ENCODE measurements at places on chromosomes 1 and 21. TPM values are rescaled to one million over a fixed set of nuclear protein-coding genes. Genes with fewer than 3 reads are reported as not detected.

Gene DNM3
- 0.51 TPM for total RNA-seq

Gene CELA2A
- not detected for total RNA-seq

Gene GFI1
- not detected for total RNA-seq

Gene ZNF683
- not detected for total RNA-seq

Gene PAQR6
- total RNA-seq = 0.38 TPM

Gene LHX8
- not detected for total RNA-seq

Gene TNFAIP8L2
- not detected for total RNA-seq

Gene DYNLT5
- total RNA-seq = 0.77 TPM

Gene S100A7
- not detected for total RNA-seq

Gene ADAMTS4
- 15.8 TPM for total RNA-seq

- DNase-seq = no peak
These were observed 1.1 kb downstream of the HTR6 start for GRCh38 chr1:19665496-19666465.

- no peak for DNase-seq
These were observed 9.8 kb downstream of the PPP2R5A start for GRCh38 chr1:212294983-212295382.

- no peak for DNase-seq
These were observed 33.0 kb upstream of the TP53BP2 start for GRCh38 chr1:223878598-223879325.

GRCh38 chr21:41548781-41549180 is 40.8 kb upstream of the TMPRSS2 start:
- DNase-seq = no peak

- no peak for DNase-seq
These were observed 6.7 kb upstream of the FNDC5 start for GRCh38 chr1:32877211-32878110.

DNA sequence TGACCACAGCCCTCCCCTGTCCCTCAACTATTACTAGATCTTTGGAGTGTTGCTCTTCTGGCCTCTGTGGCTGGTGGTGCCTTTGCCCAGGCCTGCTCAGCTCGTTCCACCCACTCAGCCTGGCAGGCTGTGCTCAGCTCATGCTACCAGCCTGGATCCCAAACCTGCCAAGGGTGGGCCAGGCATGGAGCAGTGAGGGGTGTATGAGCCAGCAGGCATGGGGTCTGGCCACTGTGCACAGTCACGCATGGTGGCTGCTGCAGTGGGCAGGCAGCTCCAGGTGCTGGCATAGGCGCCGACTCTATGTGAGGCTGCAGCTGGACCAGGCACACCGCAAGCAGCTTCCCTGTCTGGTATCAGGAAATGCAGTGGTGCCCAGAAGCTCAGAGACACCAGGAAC is 449.9 kb downstream of the MATN1 start:
- no peak for DNase-seq

- peak; percentile 21 for DNase-seq
These were observed 63.8 kb downstream of the OLFML3 start for GRCh38 chr1:114043054-114043453.

- peak; percentile 8 for DNase-seq
These were observed 94.4 kb upstream of the GREM2 start for GRCh38 chr1:240706150-240706935.

DNA sequence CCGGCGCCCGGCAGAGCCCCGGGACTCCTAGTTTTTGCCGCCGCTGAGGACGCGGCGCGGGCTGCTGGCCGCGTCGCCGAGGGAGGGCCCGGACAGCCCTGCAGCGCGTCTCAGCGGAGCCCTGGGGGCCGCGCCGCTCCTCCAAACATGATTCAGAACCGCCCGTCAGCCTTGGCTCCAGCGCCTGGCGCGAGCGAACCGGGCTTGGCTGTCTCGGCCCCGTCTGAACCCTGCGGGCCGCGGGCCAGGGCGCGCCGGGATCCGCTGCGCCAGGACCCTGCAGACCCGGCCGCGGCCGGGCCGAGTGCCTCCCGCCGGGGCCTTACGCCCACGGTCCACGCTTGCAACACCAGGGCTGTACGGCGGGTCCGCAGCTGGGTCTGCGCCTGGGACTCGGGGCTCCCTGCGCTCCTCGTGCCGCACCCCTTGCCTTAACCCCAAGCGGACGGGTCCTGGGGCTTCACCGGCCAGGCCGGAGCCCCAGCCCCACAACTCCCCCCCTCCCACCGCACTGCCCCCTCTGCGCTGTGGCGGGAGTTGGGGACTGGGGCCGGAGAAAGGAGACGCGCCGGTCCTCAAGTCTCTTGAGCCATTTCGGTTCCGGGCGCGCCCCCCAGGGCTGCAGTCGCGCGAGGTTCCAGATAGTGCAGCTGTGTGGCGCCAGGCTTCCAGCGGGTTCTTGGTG is 48.4 kb upstream of the CD34 start:
- DNase-seq = no peak

GRCh38 chr1:248631354-248632008 is 3.4 kb downstream of the OR2T11 start:
- no peak for DNase-seq

DNA sequence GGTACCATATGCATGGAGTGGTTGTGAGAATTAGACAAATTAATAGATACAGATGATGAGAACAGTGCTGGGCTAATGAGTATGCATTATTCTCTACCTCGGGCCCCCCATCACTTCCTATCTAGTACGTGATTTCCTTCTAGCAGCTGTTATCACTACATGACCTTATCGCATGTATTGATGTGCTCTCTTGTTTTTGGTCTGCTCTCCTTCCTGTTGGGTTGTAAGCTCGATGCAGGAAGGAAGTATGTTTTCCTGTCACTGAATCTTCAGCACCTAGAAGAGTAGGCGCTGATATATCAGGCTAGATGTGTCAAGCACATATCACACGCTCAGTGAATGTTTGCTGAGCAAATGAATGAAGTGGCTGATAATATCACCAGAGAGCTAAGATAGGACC is 43.9 kb upstream of the IFNAR2 start:
- DNase-seq = no peak

- no peak for DNase-seq
These were observed 162.8 kb downstream of the NPHP4 start for GRCh38 chr1:5829414-5829813.

DNA sequence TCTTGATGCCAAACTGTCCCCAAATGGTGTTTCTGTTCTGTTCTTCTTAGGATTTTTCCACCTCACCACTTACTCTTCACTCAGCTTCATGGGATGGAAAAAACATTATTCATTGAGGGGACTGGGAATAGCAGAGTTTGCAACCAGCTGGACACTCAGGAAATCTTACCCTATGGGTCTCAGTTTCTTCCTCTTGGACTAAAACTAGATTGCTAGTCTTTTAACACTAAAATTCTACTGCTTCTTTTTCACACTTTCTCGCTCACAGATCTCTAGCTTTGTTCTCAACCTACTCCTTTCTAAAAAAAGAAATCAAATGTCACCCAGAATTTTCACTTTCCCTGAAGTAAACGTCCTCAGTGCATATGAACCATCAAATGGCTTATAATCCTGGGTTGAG is 4.8 kb downstream of the KMO start:
- no peak for DNase-seq

DNA sequence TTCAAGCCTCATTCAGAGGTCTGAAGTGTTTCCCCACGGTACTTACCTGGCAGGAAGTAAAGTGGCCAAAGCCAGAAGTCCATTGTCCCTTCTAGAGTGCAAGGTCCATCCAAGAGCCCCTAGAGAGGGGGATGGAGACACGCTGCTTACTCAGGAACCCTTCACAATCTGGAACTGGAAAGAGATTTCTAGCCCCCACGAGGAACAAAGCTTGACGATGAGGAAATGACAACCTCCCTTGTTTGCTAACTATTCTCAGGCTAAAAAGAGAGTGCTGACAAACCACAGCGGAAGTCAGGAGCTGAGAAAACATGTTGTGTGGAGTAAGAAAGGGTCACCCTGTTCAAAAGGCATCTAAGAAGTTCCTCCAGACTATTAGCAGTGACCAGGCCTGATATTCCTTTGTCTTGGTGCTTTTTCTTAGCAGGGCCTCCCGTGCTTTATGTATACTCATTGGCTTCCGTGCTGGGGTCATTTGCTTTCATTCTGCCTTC is at the start of gene FCMR:
Gene FCMR (minus strand): TSS at position 170 of the 494 bp plus-strand sequence. CDS start 87 bp downstream, at position 83.
- no peak for DNase-seq

DNA sequence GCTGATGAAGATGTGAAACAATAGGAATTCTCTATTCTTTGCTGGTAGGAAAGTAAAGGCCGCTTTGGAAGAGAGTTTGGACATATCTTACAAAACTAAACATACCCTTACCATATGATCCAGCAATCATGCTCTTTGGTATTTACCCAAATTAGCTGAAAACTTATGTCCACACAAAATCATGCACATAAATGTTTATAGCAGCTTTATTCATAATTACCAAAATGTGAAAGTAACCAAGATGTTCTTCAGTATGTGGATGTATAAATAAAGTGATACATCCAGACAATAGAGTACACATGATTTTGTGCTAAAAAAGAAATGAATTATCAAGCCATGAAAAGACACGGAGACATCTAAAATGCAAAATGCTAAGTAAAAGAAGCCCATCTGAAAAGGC is 98.7 kb upstream of the SLC35F3 start:
- DNase-seq = no peak

DNA sequence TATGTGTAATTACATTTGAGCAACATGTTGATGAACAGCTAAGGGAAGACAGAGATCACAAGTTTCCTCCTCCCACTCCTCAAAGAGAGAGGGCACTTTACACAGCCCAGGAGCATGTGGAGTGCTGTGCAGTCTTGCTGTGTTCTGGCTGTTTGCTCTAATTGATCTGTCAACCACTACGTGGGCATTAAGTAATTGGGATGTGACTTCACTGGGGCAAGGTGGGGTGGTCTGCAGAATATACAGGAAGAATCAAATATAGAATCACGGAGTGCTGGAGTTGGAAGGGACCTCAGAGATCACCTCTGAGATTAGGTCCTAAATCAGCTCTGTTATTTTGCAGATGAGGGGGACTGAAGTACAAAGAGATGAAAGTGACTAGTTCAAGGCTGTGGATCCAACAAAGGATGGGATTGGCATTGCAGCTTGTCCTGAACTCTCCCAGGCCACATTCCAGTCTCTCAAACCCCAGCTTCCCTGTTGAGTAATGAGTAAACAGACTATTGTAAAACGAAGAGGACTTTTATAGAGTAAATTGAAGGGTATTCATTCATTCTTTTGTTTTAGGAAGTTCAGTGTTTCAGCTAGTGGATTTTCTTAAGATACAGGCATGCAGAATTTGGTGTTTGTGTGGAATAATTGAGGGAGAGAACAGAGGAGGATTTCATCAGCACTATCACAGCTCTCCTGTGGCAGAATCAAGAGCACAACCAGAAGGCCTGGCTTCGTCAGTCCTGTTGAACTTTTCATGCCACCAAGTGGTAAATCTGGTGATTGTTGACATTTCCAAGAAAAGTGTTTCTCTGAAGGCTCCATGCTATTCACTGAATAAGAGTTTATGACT is 22.4 kb downstream of the NOS1AP start:
- DNase-seq = no peak

- no peak for DNase-seq
These were observed 3.3 kb downstream of the CACYBP start for GRCh38 chr1:175002910-175003517.

GRCh38 chr1:220487297-220487820 is 40.6 kb upstream of the MARK1 start:
- peak; percentile 85 for DNase-seq

DNA sequence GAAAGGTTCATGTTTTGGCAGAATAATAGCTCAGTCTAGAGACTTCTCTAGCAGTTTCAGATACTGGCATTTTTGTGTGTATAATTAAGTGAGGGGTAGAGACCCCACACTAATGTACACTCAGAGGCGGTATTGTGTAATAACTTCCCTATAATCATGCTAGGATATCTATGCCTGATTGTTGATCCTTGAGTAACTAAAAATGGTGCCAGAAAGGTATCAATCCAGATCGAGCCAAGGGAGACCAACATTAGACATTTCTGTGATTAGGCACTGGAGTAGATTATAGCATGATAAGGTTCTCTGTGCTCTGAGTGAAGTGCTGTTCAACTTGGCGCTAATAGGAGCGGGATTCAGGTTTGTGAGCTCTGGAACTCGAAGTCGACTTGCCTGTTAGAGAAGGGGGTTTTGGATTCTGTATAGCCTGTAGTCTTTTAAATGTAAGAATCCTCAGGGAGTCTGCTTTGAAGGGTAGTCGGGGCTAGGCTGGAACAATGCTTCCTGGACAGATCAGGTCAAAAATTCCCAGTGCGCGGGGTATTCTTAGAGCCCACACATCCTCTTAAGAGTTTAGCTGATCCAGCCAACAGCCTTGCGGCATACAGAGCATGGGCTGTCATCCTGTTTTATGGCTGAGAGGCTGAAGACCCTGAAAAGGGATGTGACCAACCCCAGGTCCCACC is 24.2 kb downstream of the MAN1C1 start:
- no peak for DNase-seq

DNA sequence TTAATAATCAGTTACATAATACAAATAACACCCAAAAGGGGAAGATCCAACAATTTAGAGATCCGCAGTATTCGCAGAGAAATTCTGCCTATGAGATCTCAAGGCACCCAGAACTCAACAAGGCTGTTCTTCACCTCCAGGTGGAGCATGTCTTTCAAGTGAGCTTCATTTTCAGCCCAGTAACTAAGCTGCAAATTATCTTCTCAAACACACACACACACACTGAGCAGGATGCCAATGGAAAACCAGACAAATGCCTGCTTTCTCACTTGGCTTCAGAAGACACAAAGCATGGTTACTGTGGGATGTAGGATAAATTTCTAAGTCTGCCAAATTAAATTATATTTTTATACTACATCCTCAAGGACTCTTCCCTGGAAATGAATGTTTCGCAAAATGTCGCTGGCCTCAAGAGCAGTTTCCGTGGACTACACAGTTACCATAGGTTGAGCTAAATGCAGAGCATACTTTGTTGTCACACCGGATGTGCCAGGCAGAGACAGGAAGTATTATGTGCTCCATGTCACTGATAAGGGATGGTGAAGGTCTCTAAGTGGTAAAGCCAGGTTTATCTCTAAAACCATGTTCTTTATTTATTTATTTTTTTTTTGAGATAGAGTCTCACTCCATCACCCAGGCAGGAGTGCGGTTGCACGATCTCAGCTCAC is 30.3 kb downstream of the UBR4 start:
- DNase-seq = no peak

DNA sequence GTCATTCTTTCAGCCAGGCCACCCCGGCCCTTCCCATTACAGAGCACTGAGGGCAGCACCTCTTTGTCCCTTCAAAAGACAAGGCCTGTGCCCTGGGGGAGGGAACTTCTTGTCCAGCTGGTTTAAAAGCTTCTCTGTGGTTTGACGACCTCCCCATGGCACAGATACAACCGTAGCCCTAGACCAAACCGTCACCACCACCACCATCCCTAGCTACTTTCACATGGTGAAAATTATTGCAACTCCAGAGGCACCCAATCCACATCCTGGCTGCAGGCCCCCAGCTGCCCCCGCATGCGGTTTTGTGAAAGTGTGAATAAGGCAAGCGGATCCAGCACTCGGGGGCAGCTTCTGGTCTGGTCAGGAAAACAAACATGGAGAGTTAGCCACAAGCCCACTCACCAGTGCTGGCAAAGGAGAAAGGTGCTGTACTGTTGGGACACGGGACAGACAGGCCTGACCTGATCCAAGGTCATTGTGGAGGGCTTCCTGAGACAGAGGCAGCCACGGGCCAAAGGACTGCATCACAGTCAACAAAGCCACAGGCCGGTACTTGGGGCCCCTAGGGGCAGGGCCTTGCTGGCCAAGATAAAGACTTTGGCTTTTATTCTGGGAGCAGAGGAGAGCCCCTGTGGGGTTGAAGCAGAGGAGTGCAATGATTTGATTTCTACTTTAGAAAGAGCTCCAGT is 31.2 kb downstream of the CDCA8 start:
- no peak for DNase-seq

- DNase-seq = no peak
These were observed 749 bp upstream of the LRIG2 start for GRCh38 chr1:113072141-113072756.

GRCh38 chr1:246526915-246527314 is 19.8 kb upstream of the SMYD3 start:
- no peak for DNase-seq
